GM13976 (cell line): ENCODE measurements at places on chromosomes 2 and 18.

GRCh38 chr2:187924293-187924692, 367.4 kb upstream of the GULP1 start:
- no peak for DNase-seq

DNA sequence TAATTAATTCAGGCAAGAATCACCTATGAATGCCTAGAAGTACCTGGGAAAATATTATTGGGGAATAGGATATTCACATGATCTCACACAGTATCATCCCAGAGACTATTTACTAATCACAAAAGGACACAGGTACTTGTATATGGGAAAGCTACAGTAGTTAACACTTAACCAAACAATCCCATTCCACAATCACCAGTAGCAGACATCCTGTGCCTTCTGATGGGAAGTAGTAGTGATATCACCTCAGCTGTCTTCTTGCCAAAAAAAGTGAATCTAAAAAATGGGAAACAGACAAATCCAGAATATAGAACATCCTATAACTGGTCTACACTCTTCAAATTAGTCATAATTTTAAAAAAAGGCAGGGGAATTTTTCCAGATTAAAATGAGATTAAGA, 75.6 kb upstream of the CCDC150 start:
- DNase-seq: no peak

DNA sequence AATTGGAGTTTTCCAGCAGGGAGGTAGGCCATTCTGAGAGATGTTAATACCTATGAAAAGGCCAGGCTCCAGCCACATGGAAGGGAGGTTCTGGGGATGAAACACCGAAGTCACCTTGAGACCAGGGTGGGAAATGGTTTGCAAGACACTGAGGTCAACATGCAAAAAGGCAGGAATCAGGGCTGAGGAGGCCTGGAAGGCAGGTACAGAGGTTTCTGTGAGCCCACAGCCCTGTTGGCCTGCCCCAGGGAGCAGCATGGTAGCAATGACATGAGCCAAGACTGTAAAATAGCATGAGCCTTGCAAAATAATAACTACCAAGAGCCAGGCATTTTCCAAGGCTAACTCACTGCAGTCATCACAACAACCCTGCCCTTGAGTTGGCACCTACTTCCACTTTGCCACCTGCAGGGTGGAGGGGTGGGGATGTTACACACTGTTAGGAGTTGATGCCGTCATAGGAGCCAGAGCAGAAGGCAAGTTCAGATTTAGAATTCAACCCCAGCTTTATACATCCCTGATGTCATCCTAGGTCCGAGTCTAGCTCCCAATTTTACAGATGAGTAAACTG, 61.3 kb downstream of the ZBTB7C start:
- DNase-seq: no peak

DNA sequence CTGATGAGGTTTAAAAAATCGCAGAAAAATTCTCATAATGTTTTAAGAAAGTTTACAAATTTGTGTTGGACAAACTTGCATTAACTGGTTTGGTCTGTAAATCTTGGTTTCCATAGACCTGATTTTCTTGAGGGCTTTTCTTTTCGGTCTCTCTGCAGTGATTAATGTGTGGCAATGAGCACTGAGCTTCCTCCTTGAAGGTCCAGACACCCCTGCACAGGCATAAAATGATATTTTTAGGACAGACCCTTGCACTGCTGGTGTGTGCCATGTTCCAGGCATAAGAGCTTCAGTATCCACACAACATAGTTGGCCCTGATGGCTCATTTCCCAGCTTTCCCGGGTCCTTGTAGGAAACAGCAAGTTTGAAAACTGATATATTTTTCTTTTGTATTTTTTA, 33.7 kb downstream of the MRPL33 start:
- DNase-seq: no peak

- DNase-seq: no peak
These were observed 48.7 kb upstream of the FN1 start for GRCh38 chr2:215484570-215484969.

DNA sequence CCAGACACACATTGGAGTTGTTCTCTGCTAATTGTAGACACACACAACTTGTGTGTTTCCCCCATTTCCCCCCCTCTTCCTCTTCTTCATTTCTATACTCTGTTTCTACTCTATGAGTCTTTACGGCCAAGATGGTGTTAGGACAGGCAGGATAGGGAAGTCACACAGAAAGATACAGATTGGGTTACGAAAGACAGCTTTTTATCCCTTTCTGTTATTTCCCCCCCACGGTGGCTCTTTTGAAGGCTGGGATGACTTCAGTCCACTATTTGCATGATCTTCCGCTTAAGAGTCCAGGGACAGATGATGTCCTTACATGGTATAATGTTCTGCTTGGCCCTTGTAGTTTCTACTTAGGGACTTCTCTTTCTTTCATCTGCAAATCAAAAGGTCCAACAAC, 1.6 kb upstream of the EMILIN2 start:
- no peak for DNase-seq

DNA sequence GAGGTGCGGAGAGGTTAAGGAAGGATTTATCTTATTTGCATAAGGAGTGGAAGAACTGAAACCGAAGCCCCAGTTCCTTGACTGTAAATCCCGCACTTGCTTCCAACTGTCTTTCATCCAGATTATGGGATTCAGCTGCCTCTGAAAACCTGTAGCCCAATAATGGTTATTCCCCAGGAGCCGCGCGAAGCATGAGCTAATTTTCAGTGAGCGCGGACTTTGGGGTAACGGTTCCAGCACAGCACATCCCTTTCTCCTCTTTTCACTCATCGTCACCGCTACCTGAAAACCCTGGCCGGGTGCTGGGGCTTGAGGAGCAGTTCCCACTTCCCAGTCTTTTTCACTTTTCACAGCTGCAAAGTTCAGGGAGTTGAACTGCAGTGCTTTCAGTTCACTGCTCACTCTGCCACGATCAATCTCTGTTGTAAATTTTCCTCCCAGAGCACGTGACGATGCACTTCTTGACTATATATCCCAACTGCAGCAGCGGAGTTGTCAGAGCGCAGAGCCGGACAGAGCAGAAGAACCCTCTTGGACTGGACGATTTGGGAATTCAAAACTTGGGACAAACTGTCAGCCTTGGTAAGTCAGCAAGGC, at the start of gene KCNE4:
Gene KCNE4, plus strand, starts transcription at position 498 of the 597 bp plus-strand sequence. CDS start 641 bp downstream, outside the sequence.
- no peak for DNase-seq
